Thoracic aorta (tissue), 2 donors: ENCODE measurements at places on chromosomes 2 and 18.

- DNase-seq: no peak
Observed at GRCh38 chr2:137987011-137987410, 22.7 kb downstream of the HNMT start.

GRCh38 chr18:34978533-34978893 lies 62.7 kb upstream of the MAPRE2 start:
- DNase-seq: no peak

- no peak for DNase-seq
Observed at GRCh38 chr2:63741884-63742579, 99.7 kb upstream of the UGP2 start.

GRCh38 chr2:160918906-160919503 lies 241.2 kb upstream of the TANK start:
- no peak for DNase-seq

DNA sequence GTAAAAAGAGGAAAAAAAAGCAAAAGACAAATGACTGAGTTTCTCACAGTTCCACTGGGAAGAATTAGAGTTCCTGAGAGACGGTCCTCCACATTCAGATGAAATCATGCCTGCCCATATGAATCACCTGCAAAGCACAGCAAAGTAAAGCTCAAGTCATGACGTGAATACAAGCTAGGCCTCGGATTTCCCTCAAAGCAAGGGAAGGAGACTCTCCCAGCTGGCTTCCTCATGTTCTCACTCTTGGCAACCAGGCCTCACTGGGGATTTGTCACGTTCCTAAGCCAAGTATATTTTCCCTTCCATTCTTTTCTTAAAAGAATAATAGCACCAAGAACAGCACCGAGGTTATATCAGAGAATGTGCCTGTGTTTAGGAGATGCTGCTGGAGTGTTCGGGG lies 47.0 kb downstream of the CYP27C1 start:
- no peak for DNase-seq

DNA sequence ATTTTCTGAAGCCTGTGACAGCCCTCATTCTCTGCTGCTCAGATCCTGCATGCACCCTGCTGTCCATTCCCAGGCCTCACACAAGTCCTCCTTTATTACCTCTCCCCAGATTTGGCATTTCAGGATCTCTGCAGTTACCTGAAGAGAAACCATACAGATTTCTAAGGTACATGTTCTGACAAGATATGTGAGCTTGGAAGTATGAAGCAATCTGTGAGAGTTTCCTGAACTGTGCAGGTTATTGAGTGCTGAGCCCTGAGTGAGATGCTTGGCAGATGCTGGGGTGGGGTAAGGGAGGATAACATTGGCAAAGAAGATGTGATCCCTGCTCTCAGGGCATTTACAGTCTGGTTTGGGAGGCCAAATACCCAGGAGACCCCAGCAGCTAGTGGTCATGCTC lies 122.1 kb upstream of the STPG4 start:
- no peak for DNase-seq

GRCh38 chr2:240219208-240219890 lies 78.9 kb upstream of the OTOS start:
- no peak for DNase-seq

DNA sequence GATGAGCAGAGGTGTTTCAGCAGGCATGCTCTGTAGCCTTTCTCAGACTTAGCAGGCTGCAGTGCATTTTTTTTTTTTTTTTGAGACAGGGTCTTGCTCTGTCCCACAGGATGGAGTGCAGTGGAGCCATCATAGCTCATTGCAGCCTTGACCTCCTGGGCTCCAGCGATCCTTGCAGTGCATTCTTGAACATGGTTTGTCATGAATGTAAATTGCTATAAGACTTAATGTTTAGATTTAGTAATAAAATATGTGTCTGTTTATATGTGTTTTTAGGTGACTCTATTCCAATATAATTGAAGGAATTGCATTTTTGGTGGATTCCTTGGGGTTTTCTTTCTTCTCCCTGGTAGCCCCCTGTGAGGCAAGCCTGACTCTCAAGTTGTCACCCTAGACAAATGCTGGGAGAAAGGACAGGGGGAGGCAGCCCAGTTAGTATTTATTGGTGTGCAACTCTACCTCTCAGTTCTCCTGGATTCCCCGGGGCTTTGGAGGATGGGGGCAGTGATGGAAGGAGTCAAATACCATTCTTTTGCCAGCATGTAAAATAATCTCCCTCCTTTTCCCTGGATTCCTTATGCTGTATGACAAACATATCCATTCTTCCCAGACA lies 22.7 kb downstream of the LYPD6B start:
- no peak for DNase-seq

DNA sequence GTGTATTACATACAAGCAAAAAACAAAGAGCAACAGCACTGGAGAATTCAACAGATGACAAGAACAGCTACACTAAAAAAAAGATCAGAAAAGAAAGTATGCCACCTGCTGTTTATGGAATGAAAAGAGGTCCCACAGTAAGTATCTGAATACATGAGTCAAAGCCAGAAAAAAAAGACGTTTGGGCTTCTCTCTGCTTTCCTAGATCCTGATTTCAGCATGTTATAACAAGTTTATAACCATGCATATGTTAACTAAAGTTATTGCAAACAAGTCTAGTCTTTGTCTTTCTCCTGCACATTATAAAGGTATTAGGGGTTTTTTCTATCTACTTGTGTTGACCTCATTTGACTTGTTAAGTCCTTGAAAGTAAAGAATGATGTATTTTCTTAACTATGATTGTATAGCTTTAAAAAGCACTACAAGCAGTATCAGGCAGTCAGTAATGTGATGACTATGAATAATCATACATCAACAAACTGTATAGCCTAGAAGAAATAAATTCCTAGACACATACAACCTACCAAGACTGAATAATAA lies 108.5 kb upstream of the COL5A2 start:
- no peak for DNase-seq

DNA sequence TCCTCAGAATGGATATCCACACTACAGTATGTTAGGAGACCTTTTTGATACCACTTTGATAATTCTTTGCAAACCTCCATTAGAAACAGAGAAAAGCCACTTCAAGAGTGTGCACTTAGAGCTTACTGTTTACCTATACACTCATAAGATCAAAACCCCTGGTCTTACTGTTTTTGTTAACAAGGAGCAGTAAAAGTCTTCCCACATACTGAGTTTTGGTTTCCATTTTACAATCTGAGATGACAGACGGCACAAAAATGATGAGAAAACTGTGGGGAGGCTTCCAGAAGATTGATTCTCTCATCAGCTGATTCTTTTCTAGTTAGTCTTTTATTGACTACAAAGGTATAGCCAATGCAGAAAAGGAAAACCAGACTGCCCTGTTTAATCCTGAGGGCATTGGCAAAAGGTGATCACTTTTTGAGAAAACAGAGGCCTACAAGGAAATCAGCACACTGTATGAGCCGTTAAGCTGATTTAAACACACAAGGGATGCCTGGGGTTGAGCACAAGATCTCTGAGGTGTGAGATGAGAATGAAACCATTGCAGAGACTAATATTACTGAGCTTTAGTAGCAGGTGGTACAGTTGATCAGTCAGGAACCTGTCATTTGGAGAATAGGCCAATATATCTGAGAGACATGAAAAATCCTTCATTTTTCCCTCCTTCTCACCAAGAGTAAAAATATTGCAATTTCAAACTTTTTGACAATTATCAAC lies 368.6 kb downstream of the GRB14 start:
- DNase-seq: no peak
